Activated CD4-positive, CD25-positive, alpha-beta regulatory T cell (primary cell): ENCODE measurements at places on chromosomes 3 and 15.

DNA sequence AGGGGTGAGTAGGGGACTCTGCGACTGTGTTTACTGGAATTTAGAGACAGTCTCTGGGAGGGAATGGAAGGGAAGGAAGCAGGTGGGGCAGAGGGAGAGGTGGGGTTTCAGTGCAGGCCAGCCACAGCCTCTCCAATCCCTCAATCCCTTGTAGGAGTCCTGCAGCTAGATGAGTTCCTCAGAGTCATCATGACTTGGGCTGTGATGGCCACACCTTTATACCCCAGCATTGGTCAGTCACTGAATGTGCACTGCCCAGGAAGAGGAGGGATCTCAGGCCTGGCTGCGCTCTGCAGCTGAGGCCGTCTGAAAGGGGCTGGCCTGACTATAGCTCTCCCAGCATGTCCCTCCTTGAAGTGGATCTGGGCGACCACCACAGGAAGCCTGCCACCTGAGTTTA is 67.3 kb upstream of the GLCE start:
- DNase-seq = no peak

DNA sequence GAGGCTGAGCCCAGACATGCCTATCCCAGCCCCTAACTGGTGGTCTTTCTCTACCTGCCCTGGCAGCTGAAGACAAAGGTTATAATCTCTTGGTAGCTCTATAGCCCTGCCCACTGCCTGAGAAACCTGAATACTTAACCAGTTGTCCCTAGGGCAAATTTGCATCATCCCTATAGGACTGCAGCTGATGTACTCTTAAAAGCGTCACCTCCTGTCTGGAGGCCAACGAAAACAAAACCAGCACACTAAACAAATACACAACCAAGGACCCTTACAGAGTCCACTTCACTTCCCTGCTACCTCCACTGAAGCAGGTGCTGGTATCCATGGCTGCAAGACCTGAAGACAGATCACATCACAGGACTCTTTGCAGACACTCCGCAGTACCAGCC is 98.0 kb downstream of the KCNAB1 start:
- no peak for DNase-seq

DNA sequence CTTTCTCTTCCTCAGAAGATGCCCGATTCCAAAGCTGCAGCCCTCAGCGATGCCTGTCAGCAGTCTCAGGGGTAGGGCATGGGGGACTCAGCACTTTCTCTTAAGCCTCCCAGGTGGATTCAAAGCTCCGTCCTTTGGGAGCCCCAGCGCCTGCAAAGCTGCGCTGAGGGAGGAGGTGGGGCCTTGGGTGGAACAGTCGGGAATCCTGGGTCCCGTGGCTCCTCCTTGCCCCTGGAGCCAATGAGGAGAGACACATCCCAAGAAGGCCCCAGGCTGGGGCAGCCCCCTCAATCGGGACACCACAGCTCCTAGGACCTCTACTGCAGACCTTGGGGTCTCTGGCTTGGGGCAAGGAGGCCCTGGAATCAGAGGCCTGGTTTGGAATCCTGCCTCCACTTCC is 227.5 kb upstream of the IGF1R start:
- no peak for DNase-seq

GRCh38 chr15:65088643-65089021 is 12.1 kb downstream of the KBTBD13 start:
- no peak for DNase-seq

GRCh38 chr3:161343540-161343939 is 27.8 kb downstream of the SPTSSB start:
- no peak for DNase-seq

DNA sequence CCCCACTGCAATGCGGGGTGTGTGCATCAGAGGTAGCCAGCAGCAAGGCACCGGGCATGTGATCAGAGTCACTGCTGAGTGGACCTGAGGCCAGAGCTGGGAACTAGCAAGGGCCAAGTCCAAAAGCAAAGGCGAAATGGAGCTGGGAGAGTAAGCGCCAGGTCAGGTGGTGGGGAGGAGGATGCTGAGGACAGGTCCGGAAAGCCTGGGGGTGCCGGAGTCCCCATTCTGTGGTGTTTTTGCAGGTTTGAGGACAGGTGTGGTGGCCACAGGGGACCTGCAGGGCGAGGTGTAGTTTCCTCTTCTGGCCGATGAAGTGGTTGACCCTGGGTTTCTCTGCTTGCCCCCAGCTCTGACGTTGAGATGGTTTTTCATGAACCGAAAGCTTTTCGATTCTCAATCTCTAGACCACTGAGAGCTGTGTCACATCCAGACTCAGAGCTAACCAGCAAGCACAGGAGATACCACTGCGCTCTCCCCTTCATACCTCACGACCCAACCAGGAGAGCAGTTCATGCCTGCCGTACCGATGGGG is 35.0 kb upstream of the HES1 start:
- no peak for DNase-seq

- DNase-seq = no peak
These were observed 41.8 kb downstream of the AQR start for GRCh38 chr15:34927726-34928125.

GRCh38 chr3:33795131-33795530 is 3.3 kb upstream of the PDCD6IP start:
- no peak for DNase-seq

- no peak for DNase-seq
These were observed 109.8 kb downstream of the BBX start for GRCh38 chr3:107632576-107632975.

DNA sequence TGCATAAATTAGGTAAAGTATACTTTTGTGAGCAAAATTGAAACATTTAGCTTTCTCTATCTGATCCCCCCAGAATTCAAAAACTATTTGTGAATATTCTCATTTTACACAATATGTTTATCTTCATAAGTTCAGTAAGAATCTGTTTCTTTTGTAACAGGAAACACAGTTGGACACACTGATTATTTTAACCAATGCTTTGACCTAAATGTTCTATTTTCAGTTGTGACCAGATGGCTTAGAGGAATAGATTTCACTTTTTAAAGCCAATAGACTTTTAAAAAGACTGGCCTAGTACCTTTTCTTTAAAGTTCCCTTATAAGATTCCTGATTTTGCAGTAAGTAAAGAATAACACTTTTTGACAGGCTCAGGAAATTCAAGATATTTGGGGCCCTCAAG is 74.0 kb upstream of the STRIT1 start:
- no peak for DNase-seq

DNA sequence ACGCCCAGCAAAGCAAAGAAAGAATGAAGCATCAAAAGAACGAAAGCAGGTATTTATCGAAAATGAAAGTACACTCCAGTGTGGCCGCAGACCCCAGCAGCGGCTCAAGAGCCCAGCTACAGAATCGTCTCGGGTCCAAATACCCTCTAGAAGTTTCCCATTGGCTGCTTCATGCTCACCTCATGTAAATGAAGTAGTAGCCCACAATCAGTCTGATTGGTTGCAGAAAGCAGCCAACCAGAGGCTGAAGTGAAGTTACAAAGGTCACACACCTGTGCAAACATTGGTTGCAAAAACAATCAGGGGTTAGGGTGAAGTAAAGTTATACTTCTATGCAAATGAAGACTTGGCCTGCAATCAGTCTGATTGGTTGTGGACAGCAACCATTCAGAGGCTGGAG is 32.0 kb downstream of the SV2B start:
- no peak for DNase-seq

- DNase-seq = no peak
These were observed 14.8 kb downstream of the EEFSEC start for GRCh38 chr3:128167973-128168674.

- DNase-seq = no peak
These were observed 5.3 kb downstream of the P2RY12 start for GRCh38 chr3:151379083-151379734.

DNA sequence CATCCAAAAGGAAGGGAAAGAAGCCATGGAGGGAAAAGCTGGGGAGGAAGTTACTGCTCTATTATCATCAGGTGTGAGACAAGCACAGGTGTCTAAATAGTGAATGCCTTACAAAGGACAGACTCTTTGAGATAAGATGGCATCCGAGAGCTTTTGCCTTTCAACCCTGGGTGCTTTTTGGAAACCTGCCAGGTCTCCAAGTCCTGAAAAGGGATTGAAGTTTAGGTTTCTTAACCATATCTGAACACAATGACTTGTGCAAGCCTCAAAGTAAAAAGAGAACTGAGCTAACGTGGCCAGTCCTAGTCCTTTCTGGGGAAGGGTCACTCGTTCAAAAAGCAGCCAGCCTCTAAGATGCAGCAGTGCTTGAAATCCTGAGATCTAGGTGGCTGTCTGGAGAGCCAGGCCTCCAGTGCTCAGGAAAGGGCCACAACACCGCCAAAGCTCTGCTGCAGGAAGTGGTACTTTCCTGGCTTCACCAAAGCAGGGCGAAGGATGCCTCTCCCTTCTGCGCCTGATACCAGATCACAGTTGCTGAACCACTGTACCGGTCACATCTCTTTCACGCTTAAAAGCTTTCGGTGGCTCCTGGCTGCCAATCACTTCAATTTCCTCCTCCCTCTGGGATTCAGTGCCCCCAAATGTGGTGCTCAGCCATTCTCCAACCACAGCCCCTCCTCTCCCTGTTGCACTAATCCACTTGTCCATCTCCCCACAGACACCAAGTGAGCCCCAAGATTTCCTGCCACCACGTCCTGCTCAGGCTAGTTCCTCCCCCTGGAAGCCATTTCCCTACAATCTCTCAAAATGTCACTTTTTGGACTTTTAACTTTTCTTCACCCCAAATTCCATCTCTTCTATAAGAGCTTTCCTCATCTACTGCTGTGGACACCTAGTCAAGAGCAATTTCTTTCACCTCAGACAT is 104.1 kb upstream of the LPP start:
- DNase-seq = no peak

GRCh38 chr15:70045045-70045444 is 52.7 kb downstream of the TLE3 start:
- DNase-seq = no peak
